ENCODE measurements at places on chromosomes 1 and 21.

DNA sequence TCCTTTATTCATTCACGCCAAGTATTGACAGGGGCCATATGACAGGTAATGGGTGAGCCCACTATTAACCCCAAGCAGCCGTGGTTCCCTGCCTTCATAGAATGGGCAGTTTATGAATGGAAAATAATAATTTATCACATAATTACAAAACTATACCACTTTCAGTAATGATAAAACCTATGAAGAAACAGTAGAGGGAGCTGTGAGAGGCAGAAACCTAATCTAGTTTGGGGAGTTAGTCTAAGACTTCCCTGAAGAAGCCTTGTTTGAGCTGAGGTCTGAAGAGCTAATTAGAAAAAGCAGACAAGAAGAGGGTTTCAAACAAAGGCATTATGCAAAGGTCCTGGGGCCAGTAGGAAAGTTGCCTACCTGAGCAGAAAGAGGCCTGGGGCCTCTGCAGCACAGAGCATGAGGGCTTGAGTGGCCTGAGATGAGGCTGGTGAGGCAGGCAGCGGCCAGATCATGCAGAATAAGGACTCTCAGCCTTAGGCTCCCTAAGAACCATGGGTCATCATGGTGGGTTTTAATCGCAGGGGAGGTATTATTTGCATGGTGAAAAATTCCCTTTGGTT, 142.8 kb downstream of the ATG4C start:
- DNase-seq, result no peak

- DNase-seq, result no peak
Observed at GRCh38 chr1:66143651-66144050, 351.0 kb downstream of the PDE4B start.

DNA sequence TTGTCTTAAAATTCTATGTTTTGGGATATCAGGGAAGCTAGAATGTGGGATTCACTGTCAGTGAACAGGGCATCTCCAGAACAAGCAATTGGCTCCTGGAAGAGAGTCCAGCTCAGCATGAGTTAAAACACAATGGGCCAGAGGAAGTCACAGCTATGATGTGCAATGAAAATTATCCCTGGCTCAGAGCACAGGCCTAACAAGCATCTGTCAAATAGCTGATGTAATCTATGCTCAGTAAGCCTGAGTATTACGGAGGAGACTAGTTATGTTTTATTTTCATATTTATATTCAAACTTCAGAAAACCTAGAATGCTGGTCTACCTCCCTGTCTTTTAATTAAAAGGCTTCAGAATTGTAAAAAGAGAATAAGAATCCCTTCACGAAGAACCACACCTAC, 41.6 kb downstream of the PARP1 start:
- DNase-seq, result no peak

GRCh38 chr21:27070861-27071670, 104.2 kb upstream of the ADAMTS5 start:
- no peak for DNase-seq

DNA sequence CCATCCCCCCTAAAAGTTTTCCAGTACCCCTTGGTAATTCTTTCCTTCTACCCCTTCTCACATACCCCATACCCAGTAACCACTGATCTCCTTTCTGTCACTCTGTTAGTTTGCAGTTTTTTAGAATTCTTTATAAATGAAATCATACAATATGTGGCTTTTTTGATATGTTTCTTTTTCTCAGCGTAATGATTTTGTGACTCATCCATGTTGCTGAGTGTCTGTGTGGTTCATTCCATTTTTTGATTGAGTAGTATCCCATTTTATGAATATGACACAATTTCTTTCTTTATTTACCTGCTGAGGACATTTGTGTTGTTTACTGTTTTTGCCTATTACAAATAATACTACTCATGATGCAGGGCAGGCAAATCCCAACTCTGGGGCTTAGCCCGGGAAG, 1605.3 kb downstream of the BRINP3 start:
- no peak for DNase-seq

DNA sequence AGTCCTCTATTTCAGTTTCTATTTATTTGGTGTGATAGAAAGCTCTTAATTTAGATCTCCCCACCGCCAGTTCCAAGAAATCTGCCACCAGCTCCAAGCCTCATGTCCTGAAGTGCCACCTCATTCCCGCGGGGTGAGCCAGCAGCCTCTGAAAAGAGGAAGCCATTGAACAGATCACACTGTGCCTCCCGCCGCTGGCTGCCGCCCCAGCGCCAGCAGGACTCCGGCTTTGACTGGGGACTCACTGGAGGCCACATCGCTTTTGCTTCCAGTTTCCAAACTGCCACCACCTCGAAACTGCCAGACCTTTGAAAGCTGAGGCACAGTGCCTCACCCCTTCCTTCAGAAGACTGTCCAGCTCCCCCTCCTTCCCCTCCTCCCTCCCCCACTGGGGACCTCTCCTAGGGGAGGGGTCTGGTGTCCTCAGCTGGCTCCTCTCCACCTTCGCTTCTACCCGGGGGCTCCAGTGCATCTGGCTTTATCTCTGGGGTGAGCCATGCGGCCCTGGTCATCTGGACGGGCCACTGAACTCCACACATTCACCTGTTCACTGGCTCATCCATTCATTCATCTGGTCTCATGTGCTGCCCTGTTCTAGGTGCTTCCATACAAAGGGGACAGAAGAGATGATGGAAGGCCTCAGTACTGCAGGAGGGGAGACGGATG, 58.9 kb downstream of the VPS26C start:
- no peak for DNase-seq

- peak; percentile 8 for DNase-seq
Observed at GRCh38 chr1:230459465-230459864, 33.3 kb upstream of the PGBD5 start.

DNA sequence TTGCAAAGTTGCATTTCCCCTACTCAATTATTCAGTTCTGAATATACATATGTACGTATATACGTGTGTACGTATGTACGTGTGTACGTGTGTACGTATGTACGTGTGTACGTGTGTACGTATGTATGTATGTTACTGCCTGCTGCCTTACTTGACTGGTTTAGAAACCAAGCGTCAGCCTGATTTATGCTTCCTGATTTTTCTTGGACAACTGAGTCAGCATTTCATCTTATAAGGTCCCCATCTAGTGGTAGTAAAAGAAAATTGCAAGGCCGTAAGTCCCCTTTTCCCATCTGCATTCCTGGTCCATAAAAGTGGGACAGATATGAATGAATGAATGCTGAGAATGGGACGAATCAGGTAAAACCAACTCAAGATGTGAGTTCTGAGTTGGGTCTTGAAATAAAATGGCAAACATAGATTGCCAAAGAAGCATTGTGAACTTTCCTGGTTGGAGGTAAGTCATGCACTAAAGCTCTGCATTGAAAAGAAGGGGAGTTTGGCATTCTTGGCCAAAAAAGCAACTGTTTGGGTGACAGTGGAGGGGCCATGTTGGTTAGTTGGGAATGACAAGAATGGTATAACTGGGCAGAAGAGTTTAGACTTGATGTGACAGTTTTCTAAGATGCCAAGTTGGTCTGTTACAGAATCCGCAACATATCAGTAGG, 76.4 kb upstream of the DNAH14 start:
- DNase-seq, result peak; percentile 30

GRCh38 chr1:178603926-178604325, 91.0 kb downstream of the TEX35 start:
- no peak for DNase-seq

DNA sequence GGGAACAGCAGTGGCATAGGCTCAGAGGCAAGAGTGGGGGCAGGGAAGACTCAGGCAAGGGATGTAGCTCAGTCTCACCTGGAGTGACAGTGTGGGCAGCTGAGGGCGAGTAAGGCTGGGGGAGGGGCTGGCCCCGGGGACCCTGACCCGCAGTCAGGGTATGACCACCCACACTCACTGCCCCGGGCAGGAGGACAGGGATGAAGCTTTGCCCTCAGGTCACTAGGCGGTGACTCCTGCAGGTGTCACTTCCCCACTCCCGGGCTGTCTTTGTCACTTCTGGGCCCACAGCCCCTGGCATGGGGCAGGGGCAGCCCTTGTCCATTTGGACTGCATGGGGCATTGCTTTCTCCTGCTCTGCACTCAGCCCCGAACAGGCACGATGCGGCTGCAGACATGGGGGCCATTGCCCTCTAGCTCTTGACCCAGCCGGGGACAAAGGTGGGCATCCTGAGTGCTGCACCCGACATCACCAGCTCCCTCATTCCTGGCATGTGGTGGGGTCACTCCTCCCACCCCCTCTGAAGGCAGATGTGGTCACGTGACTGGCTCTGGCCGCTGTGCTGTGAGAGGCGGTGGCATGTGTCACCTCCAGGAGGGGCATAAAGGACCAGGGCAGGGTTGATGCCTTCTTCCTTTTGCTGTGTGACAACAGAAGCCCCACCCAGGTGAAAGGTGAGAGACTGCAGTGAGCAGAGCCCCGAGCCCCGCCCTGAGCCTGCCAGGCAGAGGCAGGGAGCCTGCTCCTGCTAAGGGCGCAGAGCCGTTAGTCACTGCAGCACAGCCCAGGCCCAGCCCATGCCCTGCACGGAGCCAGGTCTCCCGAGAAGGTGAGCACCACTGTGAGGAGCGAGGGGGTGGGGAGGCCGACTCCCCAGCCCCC, 66.0 kb downstream of the MATN1 start:
- DNase-seq, result no peak

GRCh38 chr1:183517401-183517800, 45.1 kb downstream of the SMG7 start:
- DNase-seq, result no peak

DNA sequence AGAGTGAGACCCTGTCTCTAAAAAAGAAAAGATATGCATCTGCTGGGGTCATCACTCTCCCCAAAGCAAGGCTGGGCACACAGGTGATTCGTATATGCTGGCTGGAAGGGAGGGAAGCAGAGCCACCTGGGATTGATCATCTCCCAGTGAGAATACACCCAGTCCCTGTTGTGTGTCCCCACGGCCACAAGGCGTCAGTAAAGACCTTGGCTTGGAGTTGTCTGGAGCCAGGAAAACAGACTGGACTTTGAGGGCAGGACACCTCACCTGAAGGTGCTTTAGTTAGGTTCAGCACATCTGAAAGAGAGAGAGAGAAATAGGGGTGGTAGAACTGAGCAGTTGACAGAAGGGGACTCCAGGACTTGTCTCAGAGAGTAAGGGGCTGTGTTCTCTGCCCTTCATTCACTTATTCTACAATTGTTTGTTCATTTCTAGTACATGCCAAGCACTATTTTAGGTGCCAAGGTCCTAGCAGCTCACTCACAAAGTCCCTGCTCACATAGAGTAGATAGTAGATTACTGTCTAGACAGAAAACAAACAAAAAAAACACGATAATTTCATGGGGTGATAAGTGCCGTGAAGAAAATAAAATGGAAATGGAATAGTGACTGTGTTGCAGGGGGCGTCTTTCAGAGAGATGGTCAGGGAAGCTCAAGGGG, 13.5 kb downstream of the CITED4 start:
- no peak for DNase-seq
